CD4-positive, alpha-beta T cell treated with Interleukin-21 for 1 hour (primary cell): ENCODE measurements at places on chromosomes 6 and 20.
A peak's percentile ranks its signal among the peaks of the same experiment; 100 is the strongest.

DNA sequence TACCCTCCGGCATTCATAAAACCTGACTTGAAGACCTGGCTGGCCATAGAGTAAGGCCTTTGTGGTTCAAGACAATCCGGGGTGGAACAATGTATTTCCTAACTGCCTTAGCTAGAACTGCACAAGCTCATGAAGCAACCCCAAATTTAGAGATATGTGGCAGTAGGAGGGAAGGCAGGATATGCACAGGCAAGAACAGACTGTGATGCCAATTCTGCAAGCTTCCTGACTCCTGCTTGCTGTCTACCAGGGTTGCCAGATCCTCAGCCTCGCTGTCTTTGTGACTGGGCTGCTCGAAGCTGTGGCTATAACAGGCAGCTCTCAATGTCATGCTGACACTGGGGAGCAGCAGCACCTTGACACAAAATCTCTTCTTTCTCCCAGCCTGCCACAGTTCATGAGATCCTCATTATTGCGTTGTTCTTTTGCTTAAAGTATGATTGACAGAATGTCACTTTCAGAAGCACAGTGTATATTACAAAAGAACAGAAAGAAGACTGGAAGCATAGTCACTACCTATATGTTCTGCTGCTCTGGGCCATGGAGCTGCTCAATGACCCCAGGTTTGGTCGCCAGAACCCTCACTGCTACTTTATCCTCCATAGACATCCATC is 18.3 kb upstream of the SHLD1 start:
- no peak for DNase-seq

GRCh38 chr20:49344975-49345374 is 67.1 kb upstream of the ZNFX1 start:
- DNase-seq: no peak

GRCh38 chr6:137224799-137225198 is 5.6 kb upstream of the IFNGR1 start:
- DNase-seq: peak; percentile 35

DNA sequence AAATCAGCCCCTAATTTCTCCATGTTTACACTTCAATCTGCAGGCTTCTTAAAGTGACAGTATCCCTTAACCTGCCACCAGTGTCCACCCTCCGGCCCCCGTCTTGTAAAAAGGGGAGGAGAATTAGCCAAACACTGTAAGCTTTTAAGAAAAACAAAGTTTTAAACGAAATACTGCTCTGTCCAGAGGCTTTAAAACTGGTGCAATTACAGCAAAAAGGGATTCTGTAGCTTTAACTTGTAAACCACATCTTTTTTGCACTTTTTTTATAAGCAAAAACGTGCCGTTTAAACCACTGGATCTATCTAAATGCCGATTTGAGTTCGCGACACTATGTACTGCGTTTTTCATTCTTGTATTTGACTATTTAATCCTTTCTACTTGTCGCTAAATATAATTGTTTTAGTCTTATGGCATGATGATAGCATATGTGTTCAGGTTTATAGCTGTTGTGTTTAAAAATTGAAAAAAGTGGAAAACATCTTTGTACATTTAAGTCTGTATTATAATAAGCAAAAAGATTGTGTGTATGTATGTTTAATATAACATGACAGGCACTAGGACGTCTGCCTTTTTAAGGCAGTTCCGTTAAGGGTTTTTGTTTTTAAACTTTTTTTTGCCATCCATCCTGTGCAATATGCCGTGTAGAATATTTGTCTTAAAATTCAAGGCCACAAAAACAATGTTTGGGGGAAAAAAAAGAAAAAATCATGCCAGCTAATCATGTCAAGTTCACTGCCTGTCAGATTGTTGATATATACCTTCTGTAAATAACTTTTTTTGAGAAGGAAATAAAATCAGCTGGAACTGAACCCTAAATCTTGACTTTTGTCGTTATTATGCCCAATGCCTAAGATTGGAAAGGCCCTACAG is 4.5 kb downstream of the SOX4 start:
- DNase-seq: no peak

DNA sequence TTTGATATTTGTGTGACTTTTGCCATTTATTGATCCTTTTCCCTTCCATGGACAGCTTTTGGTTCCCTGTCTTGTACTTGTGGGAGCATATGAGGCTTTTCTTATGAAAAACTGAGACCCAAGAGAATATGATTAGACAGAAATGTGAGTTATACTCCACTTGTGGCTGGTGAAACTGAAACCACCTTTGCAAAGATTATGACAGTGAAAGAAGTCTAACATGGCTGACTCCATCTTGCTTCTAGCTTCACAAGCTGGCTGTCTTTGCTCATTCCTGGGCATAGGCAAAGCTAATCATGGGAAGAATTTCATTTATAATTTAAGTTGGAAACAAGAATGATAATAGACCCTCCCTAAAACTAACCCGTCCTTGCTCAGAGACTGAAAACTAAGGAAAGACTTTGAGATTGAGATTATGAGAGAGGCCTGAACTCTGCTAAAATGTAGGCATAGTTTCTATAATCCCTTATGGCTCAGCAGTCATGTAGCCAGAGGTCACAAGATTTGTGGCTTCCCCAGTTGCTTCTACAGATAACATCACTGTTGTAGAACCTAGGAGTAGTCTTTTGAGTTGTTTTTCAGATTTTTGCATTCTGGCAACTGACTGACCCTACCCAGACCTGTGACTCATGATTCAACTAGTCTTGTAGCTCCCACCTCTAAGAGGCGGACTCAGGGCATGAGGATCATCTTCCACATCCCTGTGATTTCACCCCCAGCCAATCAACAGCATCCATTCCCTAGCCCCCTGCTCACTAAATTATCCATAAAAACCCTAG is 50.9 kb upstream of the CD2AP start:
- DNase-seq: no peak

- no peak for DNase-seq
Measured at GRCh38 chr20:19692100-19692499, 66.0 kb upstream of the RIN2 start.
